ENCODE measurements at places on chromosomes 6 and 20.

- DNase-seq: no peak
These were observed 111.2 kb upstream of the SUPT3H start for GRCh38 chr6:45488889-45489288.

DNA sequence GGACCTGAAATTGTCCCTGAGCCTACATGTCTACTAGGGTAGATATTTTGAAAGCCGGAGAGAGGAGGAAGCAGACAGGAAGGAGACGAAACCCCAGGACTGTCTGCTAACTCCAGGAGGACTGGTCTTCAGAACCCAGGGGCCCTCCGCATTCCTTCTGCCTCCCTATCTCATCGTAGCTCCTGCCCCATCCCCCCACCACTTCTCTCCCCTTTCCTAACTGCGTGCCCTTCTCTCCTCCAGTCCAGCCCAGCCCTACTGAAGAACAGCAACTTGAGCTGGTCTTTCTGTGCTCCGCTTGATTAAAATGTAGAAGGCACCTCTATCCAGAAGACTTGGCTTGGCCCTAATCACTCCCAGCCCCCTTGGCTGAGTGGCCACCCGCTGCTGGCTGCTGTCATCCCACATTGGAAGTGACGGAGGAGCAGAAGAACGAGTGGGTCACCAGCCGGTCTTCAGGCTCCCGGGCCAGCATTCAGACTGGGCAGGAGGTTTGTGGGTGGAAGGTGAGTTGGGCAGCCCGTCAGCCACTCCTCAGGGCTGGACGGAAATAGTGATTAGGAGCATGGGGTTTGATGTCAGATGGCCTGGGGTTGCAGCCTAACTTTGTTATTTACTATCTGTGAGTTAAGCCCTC, 28.8 kb upstream of the ANGPT4 start:
- no peak for DNase-seq

DNA sequence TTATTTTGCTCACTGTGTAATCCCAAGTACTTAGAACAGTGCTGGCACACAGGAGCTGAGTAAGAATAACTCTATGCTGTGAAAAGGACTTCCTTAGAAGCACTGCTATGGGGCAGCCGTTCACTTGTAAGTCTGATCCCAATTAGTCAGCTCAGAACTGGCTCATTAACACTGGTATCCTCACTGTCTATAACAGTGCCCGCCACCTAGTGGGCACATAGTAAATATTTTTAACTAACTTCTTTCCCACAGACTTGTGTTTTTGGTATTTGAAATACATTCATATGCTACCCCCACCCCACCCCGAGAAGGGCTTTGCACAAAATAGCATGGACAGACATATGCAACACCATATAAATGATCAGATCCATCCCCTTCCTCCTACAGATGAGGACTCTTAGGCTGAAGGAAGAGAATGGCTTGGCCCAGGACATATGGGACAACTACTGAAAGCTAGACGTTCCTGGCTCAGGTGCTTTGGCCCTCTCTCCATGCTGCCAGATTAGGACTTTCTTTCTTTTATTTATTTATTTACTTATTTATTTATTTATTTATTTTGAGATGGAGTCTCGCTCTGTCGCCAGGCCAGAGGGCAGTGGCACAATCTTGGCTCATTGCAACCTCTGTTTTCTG, 47.1 kb downstream of the DST start:
- DNase-seq: no peak

- DNase-seq: no peak
These were observed 51.9 kb downstream of the SNAI1 start for GRCh38 chr20:50034567-50035180.
